Fibroblast of skin of right quadriceps (primary cell): ENCODE measurements at places on chromosomes 5 and 9.

DNA sequence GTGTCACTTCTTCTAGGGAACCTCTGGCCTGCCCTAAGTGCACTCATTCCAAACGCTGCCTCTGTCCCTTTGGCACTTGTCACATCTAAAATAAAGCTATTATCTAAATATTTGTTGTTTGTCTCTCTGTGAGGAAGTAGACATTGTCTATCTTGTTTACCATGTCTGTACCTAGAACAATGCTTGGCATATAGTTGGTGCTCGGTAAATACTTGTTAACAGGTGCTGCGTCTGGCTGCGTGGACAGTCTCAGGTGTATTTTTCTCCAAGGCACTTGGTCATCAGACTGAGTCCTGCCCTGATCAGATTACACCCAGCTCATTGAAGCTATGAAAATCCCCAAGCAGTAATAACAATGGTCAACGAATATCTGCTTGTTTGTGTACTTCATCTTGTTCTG, 174.9 kb upstream of the SMIM23 start:
- no peak for DNase-seq

DNA sequence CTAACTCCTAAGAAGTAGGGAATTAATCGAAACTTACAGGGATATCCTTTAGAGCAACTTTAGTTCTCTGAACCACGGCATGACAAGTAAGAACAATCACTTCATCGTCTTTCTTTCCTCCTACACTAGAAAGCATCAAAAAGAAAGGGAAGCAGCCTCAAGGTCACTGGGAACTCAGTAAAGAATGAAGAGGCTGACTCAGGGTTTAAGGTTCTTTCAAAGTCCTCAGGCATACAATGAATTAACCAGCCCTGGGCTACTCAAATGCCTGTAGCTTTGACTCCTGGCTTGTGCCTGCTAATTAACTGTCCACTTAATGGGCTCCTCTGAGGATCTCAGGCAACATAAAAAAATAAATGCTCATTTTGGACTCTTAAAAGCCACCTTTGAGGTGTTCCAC, 102.0 kb downstream of the TRIM32 start:
- DNase-seq = no peak

DNA sequence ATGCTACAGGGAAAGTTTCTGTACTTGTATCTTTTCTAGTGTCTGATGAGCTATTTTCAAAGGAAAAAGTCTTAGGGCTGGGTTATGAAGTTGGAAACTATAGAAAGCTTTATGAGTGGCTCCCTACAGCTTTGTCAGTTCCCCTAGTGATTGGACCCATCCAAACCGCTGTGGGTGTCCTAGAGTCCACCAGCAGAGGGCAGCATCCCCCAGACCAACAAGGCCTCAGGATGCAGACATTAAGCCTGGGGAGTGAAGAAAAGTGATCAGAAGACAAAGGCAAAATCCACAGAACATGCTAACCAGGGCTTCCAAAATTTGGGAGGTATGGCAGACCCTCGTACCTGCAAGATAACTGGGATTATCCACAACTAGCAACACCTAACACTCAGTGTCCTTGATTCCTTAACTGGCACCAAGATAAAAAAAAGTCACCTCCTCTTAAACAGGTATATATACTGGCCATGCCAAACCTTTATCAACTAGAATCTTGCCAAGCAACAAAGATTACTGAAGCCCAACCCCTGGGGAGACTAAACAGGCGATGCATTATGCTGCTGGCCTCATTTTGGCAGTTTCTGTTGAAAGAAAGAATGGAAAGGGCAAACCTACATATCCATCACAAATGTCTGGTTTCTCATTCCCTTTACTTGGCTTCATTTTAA, 110.4 kb upstream of the NR5A1 start:
- DNase-seq = peak; percentile 76

- DNase-seq = no peak
Measured at GRCh38 chr5:67283988-67284487, 87.4 kb upstream of the CD180 start.

- no peak for DNase-seq
Measured at GRCh38 chr9:5720151-5720550, 91.2 kb downstream of the RIC1 start.

- DNase-seq = no peak
Measured at GRCh38 chr5:143101121-143101520, 302.4 kb downstream of the NR3C1 start.

DNA sequence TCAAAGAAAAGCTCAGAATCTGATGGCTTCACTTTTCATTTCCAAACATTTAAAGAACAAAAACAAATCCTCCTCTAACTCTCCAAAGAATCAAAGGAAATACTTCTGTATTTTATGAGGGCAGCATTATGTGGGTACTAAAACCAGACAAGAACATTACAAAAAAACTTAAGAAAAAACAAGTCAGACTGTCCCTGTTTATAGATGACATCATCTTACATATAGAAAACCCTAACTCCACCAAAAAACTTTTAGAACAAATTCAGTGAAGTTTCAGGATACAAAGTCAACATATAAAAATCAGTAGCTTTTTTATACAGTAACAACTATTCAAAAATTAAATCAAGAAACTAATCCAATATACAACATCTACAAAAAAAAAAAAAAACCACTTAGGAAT, 136.2 kb downstream of the PJA2 start:
- DNase-seq = no peak

DNA sequence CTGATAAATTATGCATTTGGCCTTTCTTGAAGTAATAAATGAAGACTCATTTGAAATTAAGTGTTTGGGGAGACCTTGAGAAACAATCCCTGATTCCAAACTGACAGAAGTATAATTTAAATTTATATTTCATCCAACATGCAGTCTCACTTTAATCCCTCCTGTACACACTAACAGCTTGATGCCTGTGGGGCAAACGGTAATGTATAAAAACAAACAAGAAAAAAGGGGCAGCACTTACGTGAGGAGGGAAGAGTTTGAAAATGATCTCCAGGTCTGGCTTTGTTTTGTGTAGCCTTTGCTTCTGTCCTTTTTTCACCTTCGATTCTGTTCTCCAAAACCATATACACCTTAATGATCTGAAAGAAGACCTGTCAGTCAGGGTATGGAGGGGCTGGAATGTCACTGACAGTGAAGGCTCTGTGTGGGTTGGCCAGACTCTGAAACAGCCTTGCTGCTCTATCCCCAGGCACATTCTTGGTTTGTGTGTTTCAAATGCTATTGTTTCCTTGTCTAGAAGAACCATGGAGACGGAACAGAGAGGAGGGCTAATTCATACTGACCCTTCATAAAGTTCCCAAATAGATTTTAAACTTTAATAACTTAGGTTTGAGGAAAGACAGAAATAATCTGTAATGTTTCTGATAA, 338.2 kb upstream of the WWC1 start:
- no peak for DNase-seq
